Astrocyte of the spinal cord (primary cell): ENCODE measurements at places on chromosomes 7 and 10.

DNA sequence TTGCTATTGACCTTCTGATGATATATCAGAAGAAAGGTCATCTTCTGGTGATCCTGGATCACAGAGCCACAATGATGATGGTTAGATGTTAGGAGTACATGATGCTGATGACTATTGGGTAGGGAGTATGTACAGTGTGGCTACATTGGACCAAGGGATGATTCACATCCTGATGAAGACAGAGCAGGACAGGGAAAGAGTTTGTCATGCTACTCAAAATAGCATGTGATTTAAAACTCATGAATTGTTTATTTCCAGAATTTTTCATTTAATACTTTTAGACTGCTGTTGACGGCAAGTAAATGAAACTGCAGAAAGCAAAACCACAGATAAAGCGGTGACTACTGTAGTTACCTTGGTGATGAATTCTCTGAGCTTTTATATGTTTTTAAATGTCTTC lies 397.3 kb downstream of the PPP1R3A start:
- DNase-seq, result peak; percentile 6

DNA sequence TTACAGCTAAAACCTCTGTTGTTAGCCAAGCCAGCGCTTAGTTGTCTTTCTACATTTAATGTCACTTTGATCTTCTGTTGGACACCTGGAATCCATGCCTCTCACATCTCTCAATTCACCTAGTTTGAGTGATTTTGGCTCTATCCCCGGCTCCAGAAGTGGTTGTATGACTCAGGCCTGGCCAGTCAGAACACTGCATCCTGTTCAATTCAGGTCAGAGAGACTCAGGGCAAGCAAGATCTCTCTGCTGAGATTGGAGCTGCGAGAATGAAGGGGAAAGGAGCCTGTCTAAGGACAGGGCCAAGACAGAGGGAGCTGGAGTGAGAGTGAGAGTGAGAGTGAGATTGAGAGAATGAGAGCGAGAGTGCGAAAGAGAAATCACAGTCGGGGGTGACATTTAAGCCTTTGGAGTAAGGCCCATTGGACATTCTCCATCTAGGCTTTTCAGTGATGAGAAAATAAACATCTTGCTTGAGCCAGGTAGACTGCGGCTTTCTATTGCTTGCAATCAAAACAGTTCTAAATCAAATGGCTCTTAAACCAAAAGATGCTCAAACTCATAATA lies 83.3 kb upstream of the DYNC1I1 start:
- peak; percentile 40 for DNase-seq

GRCh38 chr10:29617880-29618340 lies 16.9 kb downstream of the SVIL start:
- DNase-seq, result no peak

DNA sequence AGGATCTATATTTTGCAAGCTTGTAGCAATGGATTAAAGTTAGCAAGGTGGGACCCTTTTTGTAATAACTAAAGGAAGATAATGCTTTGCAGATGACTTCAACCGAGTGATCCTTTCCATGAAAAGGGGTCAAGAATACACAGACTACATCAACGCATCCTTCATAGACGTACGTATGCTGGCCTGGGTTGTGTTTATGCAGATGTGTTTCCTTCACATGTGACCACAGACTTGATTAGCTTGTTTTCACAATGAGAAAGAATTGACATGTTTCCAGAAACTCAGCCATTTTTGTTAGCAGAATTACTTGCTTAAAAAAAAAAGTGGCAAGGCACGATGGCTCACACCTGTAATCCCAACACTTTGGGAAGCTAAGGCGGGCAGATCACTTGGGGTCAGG lies 54.2 kb downstream of the MKI67 start:
- DNase-seq, result no peak

GRCh38 chr7:140230861-140231770 lies 54.3 kb upstream of the KDM7A start:
- DNase-seq, result peak; percentile 15

DNA sequence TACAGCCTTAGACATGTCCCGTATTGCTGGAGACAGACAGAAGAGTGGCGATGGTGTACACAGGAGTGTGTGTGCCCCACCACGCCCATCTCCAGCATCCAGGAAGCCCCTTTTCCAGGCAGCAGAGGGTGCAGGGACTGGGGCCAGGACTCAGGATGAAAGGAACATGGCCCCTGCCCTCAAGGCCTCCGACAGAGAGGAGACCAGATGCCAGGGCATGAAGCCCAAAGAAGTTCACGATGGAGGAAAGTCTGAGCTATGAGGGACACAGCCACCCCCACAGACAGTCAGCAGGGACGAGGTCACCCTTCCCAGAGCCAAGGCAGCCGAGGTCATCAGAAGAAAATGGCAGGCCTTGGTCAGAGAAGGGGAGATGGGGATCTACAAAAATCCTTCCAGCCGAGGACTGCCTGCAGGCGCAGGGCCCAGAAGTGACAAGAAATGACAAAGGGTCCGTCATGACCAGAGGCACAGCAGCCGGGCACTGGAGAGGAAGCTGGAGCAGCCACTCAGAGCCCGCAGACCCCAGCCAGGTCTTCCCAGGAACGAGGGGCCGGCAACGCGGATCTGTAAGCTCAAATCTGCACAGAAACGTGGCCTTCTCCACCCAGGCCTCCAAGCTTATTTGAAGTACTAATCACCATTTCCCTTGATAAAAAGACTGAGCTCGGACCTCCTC lies 78.7 kb upstream of the PPP2R2D start:
- no peak for DNase-seq

DNA sequence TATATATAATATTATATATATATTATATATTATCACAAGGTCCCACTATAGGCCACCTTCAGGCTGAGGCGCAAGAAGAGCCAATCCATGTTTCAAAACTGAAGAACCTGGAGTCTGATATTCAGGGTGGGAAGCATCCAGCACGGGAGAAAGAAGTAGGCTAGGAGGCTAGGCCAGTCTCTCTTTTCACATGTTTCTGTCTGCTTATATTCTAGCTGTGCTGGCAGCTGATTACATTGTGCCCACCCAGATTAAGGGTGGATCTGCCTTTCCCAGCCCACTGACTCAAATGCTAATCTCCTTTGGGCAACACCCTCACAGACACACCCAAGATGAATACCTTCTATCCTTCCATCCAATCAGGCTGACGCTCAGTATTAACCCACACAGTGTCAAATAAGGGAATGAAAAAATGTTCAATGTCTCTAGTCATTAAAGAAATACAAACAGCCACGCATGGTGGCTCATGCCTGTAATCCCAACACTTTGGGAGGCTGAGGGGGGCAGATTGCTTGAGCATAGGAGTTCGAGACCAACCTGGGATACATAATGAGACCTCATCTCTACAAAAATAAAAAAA lies 135.4 kb upstream of the PCBD1 start:
- DNase-seq, result no peak

- no peak for DNase-seq
Observed at GRCh38 chr7:44154703-44155102, 13.6 kb upstream of the MYL7 start.

GRCh38 chr7:137850571-137850970 lies 3.8 kb upstream of the DGKI start:
- DNase-seq, result no peak

GRCh38 chr10:109899356-109900331 lies 23.7 kb downstream of the XPNPEP1 start:
- no peak for DNase-seq

- DNase-seq, result no peak
Observed at GRCh38 chr10:1939016-1939415, 201.7 kb upstream of the ADARB2 start.

- DNase-seq, result no peak
Observed at GRCh38 chr7:32298408-32299132, 191.6 kb downstream of the LSM5 start.

DNA sequence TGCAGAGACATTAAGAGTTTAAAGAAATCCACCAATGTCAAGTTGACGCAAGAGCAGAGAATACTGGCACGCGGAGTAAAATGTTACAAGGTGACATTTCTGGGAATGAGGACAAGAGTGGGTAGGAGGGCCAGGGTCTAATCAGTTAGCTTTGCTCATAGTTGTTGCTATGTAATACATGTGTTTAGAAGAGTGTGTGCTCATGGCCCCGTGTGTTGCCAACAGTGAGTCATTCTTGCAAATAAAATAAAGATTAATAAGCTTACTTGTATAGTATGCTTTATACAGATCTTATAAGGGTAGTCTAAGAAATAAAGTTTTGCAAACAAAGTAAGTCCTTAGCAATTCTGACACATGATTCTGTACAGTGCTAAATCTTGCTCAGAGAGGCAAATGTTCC lies 64.5 kb downstream of the DNMBP start:
- peak; percentile 87 for DNase-seq

- no peak for DNase-seq
Observed at GRCh38 chr10:77062381-77062780, 575.2 kb downstream of the KCNMA1 start.

DNA sequence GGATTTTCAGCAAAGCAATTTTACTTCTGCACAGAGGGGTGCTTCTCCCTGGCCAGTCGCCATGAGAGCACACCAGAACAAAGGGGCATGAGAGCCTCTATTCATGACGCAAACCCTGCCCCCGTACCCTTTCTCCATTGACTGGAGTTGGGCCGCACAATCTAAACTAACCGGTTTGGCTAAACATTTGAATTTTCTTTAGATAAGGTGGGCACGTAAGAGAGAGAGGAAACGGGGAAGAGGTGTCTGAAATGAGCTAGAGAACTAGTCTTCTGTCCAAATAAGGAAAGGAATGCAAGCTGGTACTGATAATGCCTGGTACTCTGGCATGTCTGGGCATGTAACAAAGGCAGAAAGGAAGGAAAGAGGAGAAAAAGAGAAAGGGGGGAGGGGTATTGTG lies 13.2 kb upstream of the SCIN start:
- no peak for DNase-seq

DNA sequence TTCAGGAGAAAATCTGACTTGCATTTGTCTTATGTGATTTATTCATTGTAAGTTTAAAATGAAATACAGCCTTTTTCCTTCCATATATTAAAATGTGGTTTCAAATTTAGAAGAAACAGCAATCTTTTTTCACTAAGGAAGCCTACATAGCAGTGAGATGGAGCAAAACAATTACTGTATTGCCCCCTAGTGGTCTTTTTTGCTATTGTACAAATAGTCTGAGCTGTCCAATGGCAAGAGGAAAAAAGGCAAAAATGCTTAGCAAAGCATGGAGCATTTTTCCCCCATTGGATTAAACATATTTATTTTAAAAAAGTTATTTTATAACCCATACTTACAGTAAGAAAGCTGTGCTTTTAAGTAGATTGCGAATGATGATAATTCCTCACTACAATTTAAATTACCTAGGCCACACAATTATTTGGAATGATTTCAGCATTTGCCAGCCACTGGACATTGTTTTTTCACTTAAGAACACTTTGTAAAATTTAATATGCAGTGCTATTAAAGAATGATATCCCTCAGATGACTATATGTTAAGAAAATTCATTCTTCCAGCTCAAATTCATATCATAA lies 119.5 kb downstream of the CPED1 start:
- DNase-seq, result peak; percentile 79

- no peak for DNase-seq
Observed at GRCh38 chr10:28561531-28561930, 28.6 kb downstream of the WAC start.

- DNase-seq, result no peak
Observed at GRCh38 chr7:1314908-1315450, 82.3 kb downstream of the UNCX start.

DNA sequence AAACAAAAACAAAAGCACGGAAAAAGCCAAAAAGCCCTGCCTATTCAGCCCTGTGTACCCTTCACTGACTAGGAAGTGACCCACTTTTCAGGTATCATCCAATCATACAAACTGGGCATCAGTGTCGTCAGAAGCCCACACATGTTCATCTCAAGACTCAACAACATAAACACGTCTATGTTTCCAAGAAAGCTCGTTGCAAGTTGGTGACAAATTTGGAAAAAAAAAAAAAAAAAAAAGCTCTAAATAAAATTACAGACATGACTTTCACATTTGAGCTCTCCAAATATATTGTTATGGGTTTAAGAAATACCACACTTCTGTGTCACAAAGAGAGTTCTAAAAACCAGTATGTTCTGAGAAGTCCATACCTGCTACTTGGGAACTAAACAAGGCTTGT lies 204.7 kb upstream of the KLF14 start:
- peak; percentile 33 for DNase-seq

DNA sequence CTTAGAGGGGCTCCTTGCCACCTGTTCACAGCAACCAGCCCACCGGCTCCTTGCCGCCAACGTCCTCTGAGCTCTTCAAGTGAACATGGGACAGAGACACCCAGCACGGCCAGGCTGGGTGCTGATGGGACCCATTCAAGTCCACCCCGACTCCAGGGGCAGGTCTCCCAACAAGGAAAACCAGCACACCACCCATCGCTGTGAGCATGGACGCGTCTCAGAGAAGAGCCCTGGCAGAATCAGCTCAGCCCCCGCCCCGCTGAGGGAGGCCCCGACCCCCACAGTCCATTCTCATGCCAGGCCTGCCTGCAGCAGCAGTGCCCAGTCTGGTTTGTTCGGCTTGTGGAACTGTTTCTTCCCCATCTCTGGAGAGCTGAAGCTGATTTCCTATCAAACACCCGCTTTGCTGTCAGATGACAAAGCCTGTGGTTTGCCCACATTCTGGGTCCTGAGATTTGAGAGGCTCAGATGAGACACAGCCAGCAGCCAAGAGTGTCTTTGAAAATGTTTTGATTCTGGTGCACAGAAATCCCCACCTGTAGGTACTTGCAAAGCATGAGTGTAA lies 216.6 kb downstream of the ZMYND11 start:
- no peak for DNase-seq

GRCh38 chr7:48528646-48529045 lies 357.4 kb downstream of the ABCA13 start:
- no peak for DNase-seq

- DNase-seq, result no peak
Observed at GRCh38 chr7:123958186-123958703, 33.2 kb downstream of the SPAM1 start.

DNA sequence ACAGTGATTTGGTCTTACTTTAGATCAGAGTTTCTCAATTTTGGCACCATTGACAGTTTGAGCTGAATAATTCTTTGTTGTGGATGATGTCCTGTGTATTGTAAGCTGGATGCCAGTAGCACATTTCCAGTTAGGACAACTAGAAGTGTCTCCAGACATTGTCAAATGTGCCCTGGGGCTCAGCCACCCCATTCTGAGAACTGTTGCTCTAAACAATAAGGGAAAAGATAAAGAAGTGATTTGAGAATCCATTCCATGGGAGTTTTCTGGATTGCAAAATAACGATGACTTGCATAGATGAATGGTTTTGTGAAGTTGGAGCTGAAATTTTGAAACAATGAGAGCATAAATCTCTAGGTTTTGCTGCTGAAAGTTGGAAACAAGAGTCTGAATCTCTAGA lies 44.6 kb downstream of the NUP205 start:
- DNase-seq, result no peak
